ENCODE measurements at places on chromosomes 1 and 21. TPM values are rescaled to one million over a fixed set of nuclear protein-coding genes. Genes with fewer than 3 reads are reported as not detected.
A peak's percentile ranks its signal among the peaks of the same experiment; 100 is the strongest.

Gene HTR1D
- total RNA-seq, result 0.07 TPM

DNA sequence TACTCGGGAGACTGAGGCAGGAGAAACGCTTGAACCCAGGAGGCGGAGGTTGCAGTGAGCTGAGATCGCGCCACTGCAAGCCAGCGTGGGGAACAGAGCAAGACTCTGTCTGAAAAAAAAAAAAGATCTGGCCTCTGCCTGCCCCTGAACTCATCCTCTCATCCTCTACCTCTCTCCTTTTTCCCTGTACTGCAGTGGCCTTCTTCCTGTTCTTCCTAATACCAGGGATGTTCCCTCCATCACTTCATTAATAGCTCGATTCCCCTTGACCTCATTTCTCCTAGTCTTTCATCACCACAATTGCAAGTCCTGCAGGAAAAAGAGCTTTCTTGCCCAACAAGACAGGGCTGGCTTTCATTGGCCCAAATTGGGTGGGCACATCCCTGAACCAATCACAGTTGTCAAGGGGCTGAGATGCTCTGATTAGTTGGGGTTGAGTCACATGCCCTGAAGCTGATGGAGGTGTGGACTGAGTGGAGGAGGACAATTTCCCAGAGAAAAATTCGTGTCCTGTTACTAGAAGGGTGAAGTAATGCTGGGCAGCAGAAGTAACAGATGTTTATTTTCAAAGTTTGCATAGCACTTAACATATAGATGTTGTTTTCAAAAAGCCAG, 86.8 kb upstream of the PUM1 start:
- DNase-seq, result no peak

Gene CHIA
- total RNA-seq, result not detected

Gene AMY2B
- 21.0 TPM for total RNA-seq

DNA sequence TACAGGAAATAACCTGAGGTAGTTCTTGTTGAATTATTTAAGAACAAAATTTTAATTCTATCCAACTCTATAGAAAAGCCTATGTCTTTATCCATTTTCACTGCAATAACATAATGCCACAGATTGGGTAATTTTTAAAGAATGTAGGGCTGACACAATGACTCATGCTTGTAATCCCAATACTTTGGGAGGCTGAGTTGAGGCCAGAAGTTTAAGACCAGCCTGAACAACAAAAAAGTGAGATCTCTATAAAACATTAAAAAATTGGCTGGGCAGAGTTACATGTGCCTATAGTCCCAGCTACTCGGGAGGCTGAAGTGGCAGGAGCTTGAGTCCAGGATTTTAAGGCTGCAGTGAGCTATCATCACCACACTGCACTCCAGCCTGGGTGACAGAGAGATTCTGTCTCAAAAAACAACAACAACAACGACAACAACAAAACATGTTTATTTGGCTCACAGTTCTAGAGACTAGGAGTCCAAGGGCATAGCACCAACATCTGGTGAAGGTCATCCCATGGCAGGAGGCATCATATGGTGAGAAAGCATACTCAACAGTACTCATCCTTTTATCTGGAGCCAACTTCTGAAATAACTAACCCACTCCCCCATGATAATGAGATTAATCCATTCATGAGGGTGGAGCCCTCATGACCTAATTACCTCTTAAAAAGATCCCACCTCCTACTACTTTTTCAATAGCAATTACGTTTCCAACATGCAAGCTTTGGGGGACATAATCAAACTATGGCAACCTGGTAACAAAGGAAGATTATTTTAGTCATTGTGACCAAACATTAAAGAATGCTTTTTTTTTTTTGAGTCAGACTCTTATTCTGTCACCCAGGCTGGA, 59.6 kb downstream of the ABL2 start:
- no peak for DNase-seq

GRCh38 chr1:98388441-98388840, 273.1 kb upstream of the SNX7 start:
- DNase-seq, result no peak

Gene RNF186
- not detected for total RNA-seq

GRCh38 chr1:10106756-10107475, 74.2 kb downstream of the UBE4B start:
- no peak for DNase-seq

DNA sequence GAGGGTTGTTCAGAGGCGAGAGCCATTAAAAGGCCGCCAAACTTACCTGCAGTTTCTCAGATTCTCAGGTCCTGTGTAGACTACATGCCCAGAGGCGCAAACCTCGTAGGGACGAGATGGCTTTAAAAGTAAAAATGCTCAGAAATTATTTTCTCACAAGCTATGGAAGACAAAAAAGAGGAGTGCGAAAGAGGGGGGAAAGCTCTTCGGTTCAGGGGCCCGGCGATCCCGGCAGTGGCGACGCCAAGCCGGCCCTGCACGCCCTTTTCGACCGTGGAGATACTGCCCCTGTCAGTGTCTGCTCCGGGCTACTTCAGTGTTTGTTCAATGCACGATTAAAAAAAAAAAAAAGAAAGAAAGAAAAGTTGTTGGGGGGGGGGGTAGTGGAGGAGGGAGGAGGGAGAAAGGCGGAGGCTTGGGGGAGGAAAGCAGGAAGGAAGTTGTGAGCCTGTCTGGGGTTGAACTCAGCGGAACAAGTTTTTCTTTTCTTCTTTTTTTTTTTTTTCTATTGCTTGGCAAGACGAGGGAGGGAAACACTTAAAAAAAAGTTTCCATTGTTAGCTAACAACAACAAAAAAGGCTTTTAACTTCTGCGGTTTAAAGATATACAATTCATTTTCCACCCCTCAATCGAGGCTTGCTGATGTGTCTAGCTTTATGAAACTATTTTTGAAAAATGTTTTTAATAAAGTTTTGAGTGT, at the start of gene ITPKB:
Gene ITPKB, minus strand, starts transcription at position 288 of the 701 bp plus-strand sequence. CDS start 1,824 bp downstream, outside the sequence.
- DNase-seq, result peak; percentile 62

GRCh38 chr1:113765306-113766230, 6.3 kb upstream of the PHTF1 start:
- no peak for DNase-seq

DNA sequence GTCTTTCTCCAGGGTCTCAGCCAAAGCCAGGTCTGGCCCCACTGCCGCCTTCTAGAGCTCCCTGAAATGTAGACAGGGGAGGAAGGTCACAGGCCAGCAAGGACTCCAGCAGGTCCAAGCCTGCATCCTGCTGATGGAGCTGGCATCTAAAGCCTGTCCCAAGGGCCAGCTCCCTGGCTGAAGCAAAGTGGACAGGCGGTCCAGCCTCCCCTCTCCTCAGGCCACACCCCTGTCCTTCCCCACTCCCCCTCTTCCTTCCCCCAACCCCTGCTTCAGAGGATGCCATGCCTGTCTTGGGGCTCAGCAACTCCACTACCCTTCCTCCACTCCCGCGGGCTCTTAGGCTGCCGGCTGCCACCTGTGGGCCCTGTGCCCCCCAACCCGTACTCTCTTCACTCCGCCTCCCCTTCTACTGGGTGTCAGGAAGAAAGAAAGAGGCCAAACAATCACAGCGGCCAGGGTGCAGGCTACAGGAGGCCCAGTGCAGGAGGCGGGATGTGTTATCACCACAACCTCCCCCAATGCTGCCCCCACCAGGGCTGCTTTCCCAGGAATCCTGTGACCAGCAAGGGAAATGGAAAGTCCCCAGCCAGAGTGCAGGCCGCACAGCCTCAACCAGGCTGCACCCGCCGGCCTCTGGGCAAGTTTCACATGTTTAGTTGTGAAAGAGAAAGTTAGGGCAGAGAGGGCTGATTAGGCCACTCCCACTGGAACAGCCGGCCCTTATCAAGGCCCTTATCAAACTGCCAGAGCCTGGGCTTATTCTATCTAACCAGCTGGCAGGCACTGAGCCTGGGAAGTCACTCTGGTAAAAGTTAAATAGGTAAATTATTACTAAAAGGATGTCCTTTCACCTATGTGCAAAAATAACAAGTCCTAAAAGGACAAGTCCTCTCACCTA, 34.1 kb downstream of the ACOT7 start:
- peak; percentile 72 for DNase-seq

DNA sequence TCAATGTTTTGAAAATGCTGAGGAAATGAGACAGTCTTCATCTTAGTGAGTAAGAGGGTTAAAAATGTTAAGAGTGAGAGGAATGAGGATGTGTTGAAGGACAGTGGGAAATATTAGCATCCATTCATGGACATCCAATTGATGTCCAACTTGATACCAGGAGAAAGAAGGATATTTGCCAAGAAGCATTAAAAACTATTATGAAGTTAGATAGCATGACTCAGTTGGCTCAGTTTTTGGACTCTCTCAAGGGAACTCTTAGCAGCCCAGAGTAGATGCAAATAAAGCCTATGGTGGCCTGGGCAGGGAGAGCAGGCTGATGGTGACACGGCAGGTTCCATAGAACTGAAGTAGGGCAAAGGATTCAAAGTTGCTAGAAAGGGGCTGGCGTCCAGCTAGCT, 171.0 kb downstream of the ZZZ3 start:
- DNase-seq, result no peak

DNA sequence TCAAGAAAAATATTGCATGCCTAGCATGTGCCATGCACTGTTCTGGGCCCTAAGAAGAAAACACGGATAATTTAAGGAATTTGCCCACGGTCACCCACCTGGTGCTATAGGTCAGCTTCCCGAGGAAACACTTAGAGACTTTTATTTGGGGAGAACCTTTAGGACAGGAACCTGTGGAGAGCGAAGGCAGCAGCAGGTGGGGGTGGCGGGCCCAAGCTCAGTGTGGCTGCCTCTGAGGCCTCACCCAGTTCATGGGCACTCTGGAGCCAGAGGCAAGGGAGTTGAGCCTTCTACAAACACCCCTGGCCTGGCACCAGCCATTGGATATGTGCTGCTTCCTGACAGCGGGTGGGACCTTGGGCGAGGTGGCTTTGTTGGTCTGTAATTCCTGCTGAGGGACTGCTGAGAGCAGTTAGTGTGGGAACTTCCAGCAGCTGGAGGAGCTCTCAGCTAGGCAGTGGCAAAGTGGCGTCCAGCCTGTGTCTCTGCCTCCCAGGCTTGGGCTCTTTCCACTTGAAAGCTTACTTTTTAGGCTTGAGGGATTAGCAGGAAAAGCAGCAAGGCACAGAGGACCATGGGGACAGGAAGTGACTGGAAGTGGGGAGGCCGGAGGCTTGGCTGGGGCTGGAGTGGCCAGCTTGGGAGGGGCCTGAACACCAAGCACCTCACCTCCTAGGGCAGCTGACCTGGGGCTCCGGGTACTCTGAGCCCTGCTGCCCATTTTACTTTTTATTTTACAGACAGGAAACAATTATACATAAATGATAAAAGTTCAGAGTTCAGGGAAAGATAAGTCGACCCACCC, 19.1 kb downstream of the MRPL37 start:
- no peak for DNase-seq

All from left ventricle myocardium superior (tissue), 1 donor.